ENCODE measurements at places on chromosomes 12 and 14.

DNA sequence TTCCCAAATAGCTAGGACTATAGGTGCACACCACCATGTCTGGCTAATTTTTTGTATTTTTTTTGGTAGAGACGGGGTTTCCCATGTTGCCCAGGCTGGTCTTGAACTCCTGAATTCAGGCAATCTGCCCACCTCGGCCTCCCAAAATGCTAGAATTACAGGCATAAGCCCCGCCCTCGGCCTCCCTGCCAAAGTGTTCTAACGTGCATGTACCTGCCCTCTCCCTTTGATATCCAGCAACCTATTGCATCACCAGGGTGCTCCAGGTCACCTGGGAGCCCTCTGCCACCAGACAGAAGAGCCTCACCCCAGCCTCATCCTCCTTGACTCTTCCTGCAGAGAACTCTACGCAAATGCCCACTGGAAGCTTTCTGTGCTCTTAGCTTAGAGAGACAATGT is 2.2 kb upstream of the EML1 start:
- no peak for DNase-seq

- DNase-seq, result no peak
These were observed 392.2 kb downstream of the SEC23A start for GRCh38 chr14:38710881-38711280.

DNA sequence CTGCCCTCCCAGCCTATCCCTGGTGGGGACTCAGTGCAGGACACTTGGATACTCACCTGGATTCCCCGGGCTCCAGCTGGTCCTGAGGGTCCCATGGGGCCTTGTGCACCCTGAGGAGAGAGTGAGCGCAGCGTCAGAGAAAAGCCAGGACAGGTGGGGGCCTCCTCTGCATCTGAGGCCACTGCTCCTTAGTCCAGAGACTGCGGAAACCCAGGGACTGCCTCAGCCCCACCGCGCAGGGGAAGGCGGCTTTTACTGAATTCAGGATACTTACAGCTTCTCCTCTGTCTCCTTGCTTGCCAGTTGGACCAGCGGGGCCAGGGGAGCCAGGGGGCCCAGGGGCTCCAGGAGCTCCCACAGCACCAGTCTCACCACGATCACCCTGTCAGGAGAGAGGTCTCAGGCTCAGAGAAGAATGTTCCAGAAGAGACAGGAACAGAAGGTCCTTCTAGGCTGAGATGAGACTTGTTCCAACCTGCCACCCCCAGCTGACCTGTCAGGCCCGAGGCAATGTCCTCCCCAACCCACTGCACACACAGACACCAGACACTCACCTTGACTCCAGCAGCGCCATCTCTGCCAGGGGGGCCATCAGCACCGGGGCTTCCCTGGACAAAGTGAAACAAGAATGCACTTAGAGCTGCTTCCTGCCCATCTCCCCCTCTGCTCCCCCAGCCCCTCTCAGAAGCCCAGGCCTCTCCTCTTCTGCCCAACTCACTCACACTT is 13.8 kb downstream of the TMEM106C start:
- DNase-seq, result no peak

DNA sequence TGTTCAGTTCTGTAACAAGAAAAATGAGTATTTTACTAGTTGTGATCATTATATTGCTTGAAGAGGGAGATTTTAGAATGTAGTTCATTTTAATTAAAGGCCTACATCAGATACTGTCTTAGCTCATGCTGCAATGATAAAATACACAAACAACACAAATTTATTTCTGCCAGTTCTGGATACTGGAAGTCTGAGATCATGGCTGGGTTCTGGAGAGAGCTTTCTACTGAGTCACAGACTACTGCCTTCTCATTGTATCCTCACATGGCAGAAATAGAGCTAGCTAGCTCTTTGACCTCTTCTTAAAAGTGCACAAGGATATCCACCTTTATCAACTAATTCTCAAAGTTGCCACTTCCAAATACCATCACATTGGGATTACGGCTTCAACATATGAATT is 53.8 kb downstream of the MIS18BP1 start:
- DNase-seq, result no peak

DNA sequence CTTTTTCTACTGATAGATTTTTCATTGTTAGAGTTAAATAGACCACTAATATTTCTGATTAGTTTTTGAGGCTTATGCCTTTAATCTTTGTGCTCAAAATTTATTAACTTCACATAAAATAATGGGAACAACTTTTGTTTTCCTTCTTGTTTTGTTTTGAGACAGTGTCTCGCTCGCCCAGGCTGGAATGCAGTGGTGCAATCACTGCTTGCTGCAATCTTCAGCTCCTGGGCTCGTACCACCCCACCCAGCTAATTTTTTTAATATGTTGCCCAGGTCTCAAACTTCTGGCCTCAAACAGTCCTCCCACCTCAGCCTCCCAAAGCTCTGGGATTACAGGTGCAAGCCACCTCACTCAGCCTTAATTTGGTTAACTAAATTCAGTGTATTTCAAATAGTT is 16.8 kb downstream of the SCFD1 start:
- no peak for DNase-seq

DNA sequence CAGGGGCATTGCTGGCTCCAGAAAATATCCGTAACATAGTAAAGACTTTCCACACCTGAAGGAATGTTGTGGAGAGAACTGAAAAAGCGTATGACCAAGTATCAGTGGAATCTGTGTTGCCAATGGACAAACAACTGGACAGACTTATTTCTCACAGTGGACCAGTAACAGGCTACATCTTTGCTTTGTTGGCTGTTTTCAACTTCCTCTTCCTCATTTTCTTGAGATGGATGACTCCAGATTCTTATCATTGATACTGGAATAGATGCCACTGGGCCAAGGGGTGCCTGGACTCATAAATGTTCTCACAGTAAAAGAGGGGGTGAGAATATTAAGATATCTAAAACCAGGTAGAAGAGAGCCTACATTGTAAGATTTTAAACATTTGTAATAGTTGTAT is 6.4 kb downstream of the GAS2L3 start:
- DNase-seq, result no peak

- no peak for DNase-seq
These were observed 34.1 kb downstream of the ITGA7 start for GRCh38 chr12:55673638-55674037.

GRCh38 chr12:49264466-49264872 is 413 bp upstream of the TUBA1C start:
- DNase-seq, result no peak

GRCh38 chr12:130975116-130975515 is 21.4 kb downstream of the ADGRD1 start:
- DNase-seq, result no peak

DNA sequence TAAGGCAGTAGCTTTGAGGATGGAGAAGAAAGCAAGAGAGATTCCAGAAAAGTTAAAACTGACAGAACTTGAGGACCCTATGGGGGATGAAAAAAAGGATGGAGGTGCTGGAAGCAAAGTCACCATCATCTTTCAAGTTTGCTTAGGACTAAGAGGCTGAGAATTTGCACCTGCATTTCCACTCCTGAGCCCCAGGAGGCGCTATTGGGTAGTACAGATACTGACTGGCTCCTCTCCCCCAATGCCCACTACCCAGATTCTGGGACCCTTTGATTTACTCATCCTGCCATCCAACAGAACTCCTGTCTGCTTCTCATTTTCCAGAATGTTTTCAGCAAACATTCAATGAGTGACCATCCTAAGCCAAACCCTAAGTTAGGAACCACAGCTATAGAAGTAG is 34.0 kb upstream of the CMKLR1 start:
- no peak for DNase-seq

All from activated T-cell treated with anti-CD3 and anti-CD28 coated beads, Interleukin-2, amount 50 U/mL, for 24 hours (primary cell).